ENCODE measurements at places on chromosomes 3 and 15. TPM values are rescaled to one million over a fixed set of nuclear protein-coding genes. Genes with fewer than 3 reads are reported as not detected.

- no peak for DNase-seq
Observed at GRCh38 chr3:32147509-32147908, 41.1 kb downstream of the GPD1L start.

DNA sequence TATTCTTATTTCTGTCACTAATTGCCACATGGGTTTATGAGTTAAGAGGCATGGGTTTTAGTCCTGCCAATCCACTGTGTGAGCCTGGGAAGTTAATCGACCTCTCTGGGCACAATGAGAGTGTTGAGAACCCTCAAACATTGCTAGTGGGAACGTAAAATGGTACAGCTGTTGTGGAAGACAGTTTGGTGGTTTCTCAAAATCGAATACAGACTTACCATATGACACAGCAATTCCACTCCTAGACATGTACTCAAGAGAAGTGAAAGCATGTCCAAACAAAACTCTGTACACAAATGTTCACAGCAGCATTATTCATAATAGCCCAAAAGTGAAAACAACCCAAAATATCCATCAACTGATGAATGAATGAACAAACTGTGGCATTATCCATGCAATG is 5.7 kb upstream of the GNB5 start:
- no peak for DNase-seq

The SEC62 gene
- total RNA-seq = 95.6 TPM

The MORC1 gene
- total RNA-seq = not detected

The TF gene
- 9.8 TPM for total RNA-seq

- DNase-seq = no peak
Observed at GRCh38 chr3:12963922-12964701, 109.1 kb downstream of the IQSEC1 start.

- peak; percentile 44 for DNase-seq
Observed at GRCh38 chr3:41199866-41200668, 762 bp downstream of the CTNNB1 start.

DNA sequence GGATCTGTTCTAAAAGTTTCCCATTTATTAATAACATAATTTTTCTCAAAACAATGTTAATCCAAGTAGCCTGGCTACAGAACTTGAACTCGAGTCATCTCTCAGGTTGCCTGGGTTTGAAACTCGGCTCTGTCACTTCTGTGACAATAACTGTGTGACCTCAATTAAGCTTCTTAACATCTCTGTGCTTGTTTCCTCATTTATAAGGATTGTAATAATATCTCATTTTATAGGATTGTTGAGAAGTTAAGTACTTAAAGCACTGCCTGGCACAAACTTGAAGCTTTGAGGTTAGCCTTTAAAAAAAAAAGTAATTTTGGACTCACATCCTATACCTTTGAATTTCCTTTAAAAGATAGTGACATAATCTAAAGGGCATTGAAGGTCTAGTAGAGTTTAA is 3.4 kb downstream of the RAB5A start:
- no peak for DNase-seq

- DNase-seq = no peak
Observed at GRCh38 chr3:42430781-42431532, 20.5 kb upstream of the LYZL4 start.

DNA sequence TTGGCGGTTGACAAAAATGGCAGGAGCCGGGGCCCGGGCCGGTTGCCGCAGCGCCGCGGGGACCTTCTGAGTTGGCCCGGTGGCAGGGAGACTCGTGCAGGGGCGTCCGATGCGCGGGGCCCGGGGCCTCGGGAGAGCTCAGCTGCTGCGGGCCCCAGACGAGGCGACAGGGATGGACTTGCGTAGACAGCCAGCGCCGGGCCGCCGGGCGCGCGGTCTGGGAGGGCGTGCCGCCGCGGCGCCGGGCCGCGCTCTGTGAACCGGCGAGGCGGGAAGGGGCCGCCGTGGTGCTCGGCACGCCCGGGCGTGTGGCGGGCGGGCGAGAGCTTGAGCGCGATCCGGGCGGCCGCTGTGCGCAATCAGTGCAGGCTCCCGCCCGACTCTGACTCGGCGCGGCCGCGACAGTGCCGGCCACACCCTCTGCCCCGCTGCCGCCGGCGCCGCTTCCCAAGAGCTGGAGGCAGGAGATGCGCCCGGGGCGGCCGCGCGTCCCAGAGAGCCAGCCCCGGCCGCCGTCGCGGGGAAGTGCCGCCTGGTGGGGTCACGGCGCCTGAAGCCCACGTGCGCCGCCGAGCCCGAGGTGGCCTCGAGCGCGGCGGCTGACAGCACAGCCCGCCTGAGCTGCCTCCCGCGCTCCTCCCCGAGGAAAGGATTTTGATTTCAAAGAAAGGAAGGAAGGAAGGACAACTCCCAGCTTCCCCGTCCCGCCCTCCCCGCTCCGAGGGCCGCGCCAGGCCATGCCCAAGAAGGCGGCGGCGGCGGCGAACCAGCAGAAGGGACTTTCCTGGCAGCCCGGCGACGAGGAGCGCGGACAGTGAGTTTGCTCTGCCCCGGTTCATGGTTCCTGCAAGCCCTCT is 657 bp downstream of the TLNRD1 start:
- peak; percentile 14 for DNase-seq

The ZBTB47 gene
- 0.53 TPM for total RNA-seq

The KNSTRN gene
- 7.4 TPM for total RNA-seq

The OR5K2 gene
- total RNA-seq = not detected

The SCN11A gene
- total RNA-seq = 0.23 TPM

DNA sequence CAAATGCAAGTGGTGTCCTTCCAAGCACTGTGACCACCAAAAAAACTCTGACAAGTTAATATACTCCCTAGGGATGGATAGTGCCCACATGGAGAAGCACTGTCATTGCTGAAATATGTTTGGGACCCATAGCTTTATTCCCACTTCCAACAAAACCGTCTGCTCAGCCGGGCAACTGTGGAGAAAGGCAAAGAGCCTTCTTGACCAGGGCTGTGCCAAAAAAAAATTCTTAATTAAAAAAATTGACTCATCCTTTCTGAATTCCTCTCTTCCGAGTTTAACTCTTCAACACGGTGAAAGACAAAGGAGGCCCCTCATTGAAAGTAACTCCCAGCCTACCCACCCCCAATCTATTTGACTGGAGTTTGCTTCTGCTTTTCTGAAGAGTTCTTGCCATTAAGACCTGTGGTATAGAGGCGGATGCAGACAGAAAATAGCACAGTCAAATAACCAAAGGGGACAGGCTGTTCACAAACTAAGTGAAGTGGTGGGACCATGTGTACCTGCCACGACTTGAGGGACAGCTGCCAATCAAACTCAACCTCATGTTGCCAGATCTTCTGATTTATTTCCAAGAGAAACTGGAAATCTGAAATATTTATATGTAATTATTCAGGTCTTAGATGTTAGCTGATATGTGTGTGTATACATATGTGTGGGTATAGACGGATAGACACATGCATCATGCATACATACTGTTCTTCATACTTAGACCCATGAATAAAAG is 135.4 kb upstream of the PFN2 start:
- no peak for DNase-seq

The DAZL gene
- total RNA-seq = not detected

The CHRNA5 gene
- total RNA-seq = 0.44 TPM

- no peak for DNase-seq
Observed at GRCh38 chr15:80476036-80476435, 71.9 kb downstream of the ARNT2 start.

- no peak for DNase-seq
Observed at GRCh38 chr3:50972029-50972428, 297.3 kb downstream of the DOCK3 start.

The ZNF860 gene
- 1.3 TPM for total RNA-seq

The CCR4 gene
- 83.6 TPM for total RNA-seq

DNA sequence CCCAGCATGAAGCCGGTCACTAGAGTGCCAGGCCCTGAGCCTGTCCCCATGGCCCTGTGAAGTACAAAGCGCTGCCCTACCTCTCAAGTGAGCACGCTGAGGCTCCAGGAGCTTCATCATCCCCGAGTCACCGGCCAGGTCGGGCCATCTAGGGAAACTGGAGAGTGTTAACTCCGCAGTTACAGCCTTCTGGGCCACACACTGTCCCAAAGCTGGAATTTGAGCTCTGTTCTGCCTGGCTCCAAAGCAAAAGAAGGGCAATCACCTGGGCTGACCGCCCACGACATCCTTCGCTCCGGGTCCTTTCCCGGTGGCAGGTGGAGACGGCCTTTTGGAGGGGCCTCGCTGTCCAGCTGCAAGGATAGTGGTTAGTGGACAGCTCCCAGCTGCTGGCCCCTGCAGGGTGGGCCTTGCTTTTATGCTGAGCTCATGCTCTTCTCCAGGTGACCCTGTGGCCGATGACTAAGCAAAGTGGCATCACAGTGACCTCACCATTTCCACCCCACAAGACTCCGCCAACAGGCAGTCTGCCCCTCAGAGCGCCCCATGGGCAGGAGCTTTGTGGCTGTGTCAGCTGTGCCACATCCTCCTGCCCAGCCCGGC is 3.5 kb upstream of the MUC4 start:
- DNase-seq = no peak

DNA sequence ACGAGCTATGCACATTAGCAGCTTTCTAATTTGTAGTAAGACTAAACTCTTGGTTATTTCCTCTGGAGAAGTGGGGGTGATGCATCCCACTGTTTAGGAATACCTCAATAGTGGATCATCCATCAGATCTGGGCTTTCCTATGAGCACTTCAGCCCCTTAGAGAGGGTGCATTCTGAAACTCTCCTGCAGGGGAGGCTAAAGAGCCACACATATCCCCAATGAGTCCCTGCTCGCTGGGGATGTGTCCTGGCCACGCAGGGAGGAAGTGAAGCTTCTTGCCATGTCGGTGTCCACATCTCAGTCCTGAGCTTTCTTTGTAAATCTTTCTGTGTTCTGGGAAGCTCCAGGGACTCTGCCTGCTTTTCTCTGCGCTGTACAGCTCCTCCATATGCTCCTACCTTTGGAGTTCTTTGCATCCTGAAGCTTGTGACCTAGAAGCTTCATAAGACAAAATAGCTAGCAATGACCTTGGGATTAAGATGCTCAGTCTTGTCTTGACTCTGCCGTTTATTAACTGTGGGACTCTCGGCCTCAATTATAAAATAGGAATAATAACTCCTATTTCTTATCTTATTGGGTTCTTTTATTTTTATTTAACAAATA is 28.3 kb upstream of the MASP1 start:
- peak; percentile 36 for DNase-seq

DNA sequence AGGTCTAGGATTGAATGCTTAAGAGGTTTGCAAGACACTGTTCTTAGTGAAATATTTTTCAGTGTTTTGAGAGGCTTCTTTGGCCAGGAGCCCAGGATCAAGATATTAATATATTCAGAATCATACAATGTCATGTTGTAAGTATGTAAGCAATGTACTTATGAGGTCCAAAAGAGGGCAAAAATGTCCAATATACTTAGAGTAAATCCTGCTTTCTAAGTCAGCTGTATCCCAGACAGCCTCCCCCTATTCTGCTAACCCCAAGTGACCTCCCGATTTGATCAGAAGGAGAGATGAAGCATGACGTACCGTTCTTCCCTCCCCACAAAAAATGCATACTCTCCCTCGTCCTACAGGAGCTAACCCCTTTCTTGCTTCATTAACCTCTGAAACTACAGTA is 70.9 kb downstream of the CHAC1 start:
- DNase-seq = no peak

DNA sequence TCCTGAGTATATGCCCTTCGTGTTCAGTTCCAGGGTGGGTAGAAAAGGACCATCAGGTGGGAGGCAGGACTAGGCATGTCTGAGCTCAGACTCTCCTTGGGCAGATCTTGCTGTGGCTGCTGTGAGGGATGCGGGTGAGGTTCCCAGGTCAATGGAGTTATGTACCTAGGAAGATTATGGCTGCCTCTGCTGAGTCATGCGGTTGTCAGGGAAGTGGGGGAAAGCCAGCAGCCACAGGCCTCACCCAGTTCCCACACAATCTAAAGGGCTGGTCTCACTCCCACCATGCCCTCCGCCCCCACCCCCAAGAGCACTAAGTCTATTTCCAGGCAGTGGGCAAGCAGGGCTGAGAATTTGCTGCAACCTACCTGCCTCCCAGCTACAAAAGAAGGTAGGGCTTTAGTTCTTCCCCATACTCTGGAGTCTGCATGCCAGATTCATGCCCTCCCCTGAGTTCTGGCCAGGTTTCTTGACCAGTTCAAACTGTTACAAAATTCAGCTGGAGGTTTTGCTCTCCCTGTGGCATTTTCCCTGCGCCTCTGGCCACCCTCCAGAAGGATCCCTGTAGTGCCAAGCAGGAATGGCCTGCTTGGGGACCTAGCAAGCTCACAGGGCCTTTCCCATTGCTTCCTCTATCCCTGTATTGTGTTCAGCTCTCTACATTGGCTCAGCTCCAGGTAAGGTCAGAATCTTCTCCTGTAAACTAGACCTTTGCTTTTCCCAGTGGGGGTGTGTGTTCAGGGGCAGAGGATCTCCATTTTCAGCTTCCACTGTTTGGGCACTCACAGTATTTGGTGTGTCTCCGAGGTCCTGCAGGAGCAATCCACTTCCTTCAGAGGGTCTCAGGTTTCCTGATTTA is 12.7 kb upstream of the TMCO5A start:
- DNase-seq = no peak

- no peak for DNase-seq
Observed at GRCh38 chr3:36282766-36283165, 97.5 kb upstream of the STAC start.

DNA sequence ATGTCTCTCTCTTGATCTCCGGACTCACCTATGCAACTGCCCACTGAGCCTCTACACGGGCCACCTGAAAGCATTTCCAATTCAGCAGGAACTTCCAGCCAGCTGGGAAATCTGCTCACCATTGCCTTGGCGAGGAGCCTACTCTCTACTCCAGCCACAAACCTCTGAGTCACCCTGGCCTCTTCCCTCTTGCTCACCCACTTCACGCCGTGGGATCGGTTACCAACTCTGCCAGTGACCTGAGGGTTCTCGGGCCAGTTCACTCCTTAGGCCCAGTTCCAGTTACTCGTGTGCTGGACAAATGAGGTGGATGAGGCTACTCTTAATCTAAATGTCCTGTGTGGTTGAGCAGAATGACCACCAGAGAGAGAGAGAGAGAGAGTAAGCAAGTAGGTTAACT is 70.1 kb downstream of the CEMIP start:
- DNase-seq = no peak

The PSTPIP1 gene
- total RNA-seq = 180 TPM

GRCh38 chr3:119602676-119603075 is 5.0 kb downstream of the PLA1A start:
- no peak for DNase-seq

- DNase-seq = no peak
Observed at GRCh38 chr15:44535523-44536301, 1.2 kb upstream of the EIF3J start.

The NMNAT3 gene
- total RNA-seq = 2.4 TPM

DNA sequence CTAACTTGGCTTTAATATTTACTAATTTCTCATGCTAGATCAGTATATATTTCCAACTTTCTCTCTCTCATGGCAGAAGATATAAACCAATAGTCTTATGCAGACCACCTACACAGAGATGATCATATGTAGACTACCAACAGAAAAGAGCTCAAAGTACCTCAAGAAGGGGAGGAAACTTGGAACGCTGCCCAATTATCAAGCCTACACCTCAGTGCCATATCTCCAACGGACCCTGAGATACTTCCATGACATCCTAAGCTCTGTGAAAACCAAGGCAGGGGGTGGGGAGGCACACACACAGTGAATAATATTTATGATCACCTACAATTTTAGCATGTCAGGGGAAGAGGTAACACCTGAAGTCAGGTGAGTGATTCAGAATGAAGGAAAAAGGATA is 100.6 kb downstream of the STAG1 start:
- no peak for DNase-seq

The SNTN gene
- total RNA-seq = not detected

The UPK1B gene
- not detected for total RNA-seq

The ATP13A4 gene
- 2.4 TPM for total RNA-seq

- DNase-seq = no peak
Observed at GRCh38 chr3:188772886-188773285, 398.9 kb upstream of the TPRG1 start.

- DNase-seq = no peak
Observed at GRCh38 chr15:79408041-79408440, 24.1 kb upstream of the MINAR1 start.
